Stimulated activated CD8-positive, alpha-beta memory T cell treated with anti-CD3 and anti-CD28 coated beads, Interleukin-4, amount 100 ng/mL, for 1 hour (primary cell): ENCODE measurements at places on chromosomes 13 and 19.

GRCh38 chr19:21586311-21587116 is 81.1 kb downstream of the ZNF429 start:
- DNase-seq, result no peak

GRCh38 chr13:29386246-29386645 is 209.2 kb downstream of the SLC7A1 start:
- no peak for DNase-seq

- no peak for DNase-seq
Observed at GRCh38 chr13:102267191-102267590, 134.7 kb downstream of the FGF14 start.

GRCh38 chr19:17338433-17339078 is 1.2 kb downstream of the GTPBP3 start:
- no peak for DNase-seq

DNA sequence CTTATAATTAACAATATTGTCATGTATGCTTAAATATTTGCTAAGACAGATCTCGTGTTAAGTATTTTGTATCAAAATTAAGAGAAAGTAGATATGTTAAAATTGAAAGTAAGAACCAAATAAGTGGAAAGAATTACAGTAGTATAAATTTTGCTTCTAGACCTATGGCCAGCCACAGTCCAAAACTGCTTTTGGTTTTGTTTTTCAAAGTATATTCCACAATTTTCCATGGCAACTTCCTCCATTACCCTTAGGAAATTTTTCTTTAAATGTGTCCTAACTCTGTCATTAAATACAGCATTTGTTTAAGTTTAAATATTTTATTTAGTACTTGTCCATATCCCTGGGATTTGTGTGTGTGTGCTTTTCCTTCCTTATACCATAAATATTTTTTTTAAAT is 689.0 kb downstream of the DIAPH3 start:
- no peak for DNase-seq

GRCh38 chr19:49356382-49356781 is 5.8 kb downstream of the TEAD2 start:
- DNase-seq, result no peak

- DNase-seq, result no peak
Observed at GRCh38 chr13:91278888-91279287, 68.6 kb upstream of the MIR17HG start.
